Adrenal gland (tissue), 19 donors: ENCODE measurements at places on chromosomes 6 and 20.

GRCh38 chr20:6053064-6053775 is 640 bp downstream of the LRRN4 start:
- no peak for DNase-seq

DNA sequence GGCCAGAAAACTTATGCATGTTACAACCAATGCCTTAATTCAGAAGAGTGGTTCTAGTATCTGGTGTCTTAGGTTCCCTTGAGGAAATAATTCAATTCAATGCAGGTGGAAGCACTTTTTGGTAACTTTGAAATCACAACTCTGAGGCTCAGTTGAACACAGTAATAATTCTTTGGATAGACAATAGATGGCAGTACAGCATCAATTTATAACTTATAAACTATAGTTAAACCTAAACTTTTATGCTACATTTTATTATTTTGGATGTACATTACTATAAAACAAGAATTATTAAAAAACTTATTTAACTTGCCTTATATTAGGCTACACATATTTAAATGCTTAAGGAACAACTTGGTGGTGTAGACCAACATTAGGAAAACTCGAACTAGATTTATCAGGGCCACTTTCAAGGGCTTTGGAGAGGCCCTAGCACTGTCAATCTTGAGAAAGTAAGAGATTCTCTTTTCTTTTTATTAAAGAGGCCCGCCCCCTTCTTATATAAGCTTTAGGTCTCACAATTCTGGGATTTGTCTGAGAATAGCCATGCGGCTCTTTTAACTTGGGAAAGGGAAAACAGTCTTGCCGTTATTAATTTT is 85.9 kb downstream of the CRYBG1 start:
- DNase-seq, result no peak

GRCh38 chr6:39181826-39182225 is 47.4 kb downstream of the KCNK5 start:
- no peak for DNase-seq

- DNase-seq, result no peak
These were observed 204.5 kb downstream of the ISM1 start for GRCh38 chr20:13425381-13426135.

DNA sequence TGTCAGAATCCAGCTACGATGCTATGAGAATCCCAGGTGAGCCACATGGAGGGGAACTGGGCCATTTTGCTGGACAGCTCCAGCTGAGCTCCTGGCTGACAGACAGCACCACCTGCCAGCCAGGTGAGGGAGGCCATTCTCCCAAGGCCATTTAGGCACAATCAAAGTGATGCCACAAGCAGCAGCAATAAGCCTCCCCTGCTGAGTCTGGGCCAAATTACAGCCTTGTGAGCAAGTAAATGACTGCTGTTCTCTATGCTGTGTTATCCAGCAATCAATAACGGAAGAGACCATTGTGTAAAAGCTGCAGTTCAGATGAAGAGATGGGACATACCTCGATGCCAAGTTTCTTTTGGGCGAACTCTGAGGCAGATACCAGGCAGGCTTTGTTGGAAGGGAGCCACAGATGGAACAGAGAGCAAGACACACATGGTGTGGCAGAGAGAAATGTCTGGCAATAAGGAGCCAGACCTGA is 14.0 kb upstream of the SCGN start:
- no peak for DNase-seq

DNA sequence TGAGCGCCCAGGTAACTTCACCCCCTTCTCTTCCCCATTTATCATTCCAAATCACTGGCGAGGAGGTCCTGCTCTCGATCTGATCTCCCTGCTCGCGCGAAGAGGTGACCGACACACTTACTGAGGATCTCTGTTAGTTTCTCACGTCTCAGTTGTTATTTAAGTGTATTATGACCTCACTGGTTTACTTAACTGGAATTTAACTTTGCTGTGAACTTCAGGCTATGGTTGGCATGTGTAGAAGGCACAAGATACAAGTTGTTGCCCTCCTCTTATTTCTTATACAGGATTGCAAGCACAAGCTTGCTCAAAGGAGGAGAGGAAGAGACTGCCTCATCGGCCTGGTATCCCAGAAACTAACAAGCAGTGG is 1.2 kb downstream of the RNF217 start:
- DNase-seq, result no peak

- DNase-seq, result peak; percentile 23
These were observed 112.8 kb downstream of the INSM1 start for GRCh38 chr20:20480689-20481088.

DNA sequence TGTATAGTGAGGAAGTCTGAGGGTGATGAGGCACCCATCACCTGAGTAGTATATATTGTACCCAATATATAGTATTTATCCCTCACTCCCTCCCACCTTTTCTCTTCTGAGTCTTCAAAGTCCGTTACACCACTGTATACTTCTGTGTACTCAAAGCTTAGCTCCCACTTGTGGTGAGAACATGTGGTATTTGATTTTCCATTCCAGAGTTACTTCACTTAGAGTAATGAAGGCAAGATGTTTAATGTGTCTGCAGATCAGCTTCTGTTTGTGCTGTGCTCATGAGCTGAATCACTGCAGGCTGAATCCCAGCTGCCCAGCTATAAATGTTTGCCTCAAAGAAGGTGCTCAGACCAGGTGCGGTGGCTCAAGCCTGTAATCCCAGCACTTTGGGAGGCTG is 139.3 kb upstream of the FOXA2 start:
- no peak for DNase-seq

DNA sequence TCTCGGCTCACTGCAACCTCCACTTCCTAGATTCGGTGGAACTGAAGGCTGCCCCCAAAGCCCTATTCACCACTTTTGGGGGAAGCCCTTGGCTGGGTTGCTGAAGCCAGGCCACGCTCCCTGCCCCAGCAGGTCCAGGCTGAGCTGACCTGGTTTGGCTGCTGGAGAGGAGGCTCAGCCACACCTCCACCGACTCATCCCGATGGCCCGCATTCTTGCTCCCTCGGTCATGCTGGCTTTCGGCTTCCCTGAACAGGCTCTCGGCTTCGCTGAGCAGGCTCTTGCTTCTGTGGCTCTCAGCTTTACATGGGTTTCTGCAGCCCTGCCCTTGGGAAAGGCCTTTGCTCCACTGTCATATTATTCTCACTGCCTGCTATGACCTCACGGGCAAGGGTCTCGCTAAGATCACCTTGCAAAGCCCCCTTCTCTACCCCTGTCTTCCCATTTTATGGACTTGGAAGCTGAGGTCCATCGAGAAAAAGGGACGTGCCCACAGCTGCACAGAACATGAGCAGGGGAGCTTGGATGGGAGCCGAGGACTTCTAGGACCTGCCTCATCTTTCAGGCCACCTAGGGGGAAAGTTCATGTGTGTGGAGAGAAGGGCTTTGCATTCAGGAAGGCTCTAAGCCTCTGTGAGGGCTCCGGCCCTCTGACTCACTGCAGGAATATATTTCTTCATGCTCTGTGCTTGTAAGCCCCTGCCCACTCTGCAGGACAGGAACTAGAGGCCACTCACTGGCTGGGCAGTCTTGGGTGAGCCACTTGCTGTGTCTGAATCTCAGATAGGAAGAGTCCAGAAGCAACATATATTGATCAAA is 15.6 kb downstream of the ARHGAP40 start:
- no peak for DNase-seq

DNA sequence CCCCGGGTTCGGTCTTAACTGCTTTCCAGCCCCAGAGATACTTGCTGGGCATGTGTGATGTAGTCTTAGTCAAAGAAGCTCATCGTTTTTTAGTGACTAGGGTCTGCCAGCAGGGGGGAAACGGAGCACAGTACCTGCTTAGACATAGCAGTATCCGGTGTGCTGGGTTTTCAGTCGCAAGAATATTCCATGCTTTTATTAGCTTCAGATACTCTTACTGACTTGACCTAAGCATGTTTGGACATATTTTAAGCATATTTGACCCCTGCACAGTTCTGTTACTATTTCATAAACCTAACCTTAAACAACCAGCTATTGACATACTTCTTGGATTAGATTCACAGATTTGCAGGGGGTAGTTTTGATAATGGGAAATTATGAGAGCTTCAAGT is 3.0 kb downstream of the E2F3 start:
- DNase-seq, result peak; percentile 40

DNA sequence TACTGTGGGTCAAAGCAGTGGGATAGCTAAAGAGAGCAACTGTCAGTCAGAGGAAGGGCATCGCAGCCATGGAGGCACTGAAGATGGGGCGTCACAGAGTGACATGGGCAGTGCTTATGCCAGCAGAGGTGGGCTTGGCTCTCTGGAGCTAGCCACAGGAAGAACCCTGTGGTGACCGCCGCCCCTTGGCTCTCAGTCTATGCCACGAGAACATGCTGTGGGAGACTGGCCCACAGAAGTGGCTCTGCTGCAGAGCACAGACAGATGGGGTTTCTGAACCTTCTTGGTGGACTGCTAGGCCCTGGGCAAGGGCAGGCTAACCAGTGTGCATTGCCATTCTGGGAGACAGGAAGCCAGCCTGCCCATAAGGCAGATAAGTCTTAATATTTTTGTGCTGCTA is 290.0 kb upstream of the SUPT3H start:
- DNase-seq, result no peak

- DNase-seq, result no peak
These were observed 50.6 kb upstream of the SLC32A1 start for GRCh38 chr20:38673725-38674091.

GRCh38 chr6:6661684-6662083 is 73.2 kb downstream of the LY86 start:
- peak; percentile 88 for DNase-seq

DNA sequence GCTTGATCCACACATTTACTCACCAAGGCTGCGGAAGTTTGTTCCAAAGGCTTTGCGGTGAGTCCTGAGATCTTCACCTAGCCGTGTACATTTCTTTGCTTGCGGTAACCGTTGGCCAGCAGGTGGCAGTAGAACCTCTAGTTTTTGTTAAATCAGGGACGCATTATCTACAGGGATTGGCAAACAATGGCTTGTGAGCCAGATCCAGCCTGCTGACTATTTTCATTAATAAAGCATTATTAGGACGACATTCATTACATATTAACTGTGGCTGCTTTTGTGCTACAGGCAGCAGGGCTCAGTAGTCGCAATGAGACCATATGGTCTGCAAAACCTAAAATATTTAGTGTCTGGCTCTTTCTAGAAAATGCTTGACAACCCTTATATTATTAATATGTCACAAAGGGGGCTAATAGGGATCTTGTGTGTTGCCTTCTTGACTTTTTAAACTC is 174.1 kb downstream of the DOK5 start:
- DNase-seq, result peak; percentile 75

- no peak for DNase-seq
These were observed 15.1 kb upstream of the MPC1 start for GRCh38 chr6:166397849-166398248.

DNA sequence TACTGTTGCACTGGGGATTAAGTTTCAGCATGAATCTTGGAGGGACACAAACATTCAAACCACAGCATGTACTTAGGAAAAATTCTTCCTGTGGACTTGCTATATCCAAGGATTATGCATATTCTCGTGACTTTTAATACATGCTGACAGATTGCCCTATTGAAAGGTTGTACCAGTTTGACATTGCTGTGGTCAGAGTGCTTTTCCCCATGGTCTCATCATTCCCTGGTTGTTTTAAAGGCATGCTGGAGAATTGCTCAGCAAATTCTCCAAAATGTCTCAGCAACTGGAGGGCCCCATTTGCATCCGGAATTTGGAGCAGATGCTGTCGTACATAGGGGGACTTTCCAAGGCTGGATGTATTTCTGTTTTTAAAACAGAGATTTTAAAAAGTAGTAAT is 7.4 kb downstream of the HECA start:
- DNase-seq, result no peak

DNA sequence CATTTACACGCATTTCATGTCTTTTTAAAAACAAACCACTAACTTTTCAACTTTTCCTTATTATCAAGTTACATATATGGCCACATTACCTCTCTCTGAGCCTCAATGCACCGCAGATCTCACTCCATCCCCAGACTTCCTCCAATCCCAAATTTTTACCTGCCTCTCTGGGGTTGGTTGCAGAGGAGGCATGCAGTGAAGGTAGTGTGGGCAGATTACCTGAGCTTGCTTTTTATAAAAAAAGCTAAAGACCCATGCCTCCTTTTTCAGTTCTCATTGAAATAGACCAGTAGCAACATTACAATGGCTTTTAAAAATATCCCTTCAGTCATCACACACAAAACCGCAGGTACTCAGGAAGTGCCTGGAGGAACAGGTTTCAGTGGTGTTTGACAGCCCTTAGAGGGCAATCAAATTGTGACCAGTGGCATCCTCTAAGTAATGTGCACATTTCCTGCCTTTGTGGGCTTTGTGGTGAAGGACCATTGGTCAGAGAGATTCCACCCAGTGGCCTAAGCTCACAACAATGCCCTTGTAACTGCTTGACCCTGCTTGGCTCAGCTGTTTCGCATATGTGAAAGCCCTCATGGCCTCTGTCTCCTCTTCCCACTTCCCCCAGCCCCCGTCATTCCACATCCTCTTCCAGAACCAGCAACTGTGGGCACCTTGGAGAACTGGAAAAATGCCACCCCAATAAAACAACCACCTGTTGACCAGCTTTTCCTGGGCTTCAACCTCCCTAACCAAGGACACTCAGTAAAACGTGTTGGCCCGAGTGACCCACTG is 30.2 kb upstream of the IL17A start:
- no peak for DNase-seq

DNA sequence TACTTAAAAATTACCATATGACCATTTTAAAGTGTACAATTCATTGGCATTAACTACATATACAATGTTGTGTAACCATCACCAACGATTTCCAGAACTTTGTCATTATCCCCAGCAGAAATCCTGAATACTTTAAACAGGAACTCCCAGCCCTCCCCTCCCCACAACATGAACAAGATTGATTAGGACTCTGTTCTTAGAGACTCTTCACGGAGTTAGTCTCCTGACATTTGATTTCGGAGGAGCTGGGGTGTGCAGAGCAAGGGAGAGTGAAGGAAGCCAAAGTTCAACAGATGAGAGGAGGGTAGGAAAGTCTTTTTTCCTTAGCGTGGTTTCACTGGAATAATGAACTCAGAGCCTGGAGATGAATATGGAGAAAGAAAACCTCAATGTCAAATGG is 17.2 kb upstream of the QKI start:
- no peak for DNase-seq
